Suppressor macrophage treated with lipopolysaccharide for 1 hour (primary cell): ENCODE measurements at places on chromosomes 7 and 10.
A peak's percentile ranks its signal among the peaks of the same experiment; 100 is the strongest.

DNA sequence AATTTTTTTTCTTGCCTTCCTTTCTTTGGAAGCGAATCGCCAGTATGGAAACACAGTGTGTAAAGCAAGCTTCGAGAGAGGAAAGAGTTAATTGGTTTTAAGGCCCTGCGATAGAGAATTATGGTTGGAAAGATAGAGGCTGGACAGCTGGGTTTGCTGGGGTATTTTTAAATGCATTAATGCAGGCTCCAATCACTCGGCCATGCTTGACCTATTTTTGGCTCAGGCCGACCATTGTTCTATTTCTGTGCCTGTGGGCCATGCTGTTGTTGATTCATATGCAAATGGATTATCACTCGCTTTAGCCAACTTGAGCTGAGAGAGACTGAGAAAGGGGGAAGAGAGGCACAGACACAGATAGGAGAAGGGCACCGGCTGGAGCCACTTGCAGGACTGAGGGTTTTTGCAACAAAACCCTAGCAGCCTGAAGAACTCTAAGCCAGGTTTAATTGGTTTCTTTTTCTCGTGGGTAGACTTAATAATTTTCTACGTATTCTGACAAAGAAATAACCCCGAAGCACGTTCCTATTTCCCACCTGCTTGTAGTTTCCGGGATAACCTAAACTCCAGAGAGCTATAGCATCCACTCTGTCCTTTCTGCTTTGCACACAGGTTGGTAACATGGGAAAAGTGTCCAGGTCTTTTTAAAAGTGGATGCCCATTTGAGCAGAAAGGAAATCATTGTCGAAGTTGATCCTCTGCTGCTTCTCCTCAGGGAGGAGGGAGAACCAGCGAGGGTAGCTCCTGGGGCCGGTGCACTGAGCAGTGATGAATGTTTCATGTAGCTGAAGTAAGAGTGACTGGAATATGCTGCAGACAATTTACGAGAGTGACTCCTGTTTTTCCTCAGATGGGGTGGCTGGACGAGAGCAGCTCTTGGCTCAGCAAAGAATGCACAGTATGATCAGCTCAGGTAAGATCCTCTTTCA lies at the start of gene HDAC9:
Gene HDAC9, plus strand, starts transcription at position 338 of the 929 bp plus-strand sequence. Its CDS starts 554 bp downstream, at position 892.
- DNase-seq: peak; percentile 70

DNA sequence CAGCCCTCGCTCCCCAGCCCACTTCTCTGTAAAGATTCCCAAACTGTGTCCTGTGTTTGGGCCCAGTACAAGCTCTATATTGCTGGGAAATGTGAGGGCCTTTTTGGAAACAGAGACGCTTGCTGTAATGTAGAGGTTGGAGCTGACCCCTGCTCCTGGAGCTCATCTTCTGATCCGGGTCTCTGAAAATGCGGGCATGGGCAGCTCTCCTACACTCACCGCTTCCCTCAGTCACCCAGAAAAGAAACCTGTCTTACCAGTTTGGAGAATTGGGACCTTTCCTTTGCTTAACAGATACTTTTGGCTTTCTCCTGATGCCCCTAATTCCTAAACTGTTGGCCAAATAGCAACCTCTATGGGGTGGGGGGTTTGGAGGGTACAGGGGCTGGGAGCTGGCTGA lies 18.2 kb downstream of the BAG3 start:
- DNase-seq: no peak

GRCh38 chr7:1309996-1310395 lies 77.3 kb downstream of the UNCX start:
- no peak for DNase-seq

DNA sequence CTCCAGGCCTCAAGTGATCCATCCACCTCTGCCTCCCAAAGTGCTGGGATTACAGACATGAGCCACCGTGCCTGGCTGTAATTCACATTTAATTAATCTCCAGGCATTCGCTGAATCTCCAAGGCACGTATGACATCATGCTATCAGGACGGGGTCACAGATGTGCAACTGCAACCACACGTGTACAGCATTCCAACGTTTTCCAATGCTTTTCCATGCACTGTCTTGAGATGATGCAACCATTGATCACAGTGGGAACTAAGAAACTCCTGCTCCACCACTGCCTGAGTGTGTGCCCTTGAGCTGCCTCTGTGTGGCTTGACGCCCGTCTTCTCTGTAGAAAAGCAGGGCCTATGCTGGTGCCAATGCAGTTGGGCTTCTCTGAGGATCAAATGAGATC lies 119.8 kb upstream of the LYZL2 start:
- no peak for DNase-seq

GRCh38 chr10:99430116-99430450 lies 341 bp downstream of the GOT1 start:
- peak; percentile 6 for DNase-seq

DNA sequence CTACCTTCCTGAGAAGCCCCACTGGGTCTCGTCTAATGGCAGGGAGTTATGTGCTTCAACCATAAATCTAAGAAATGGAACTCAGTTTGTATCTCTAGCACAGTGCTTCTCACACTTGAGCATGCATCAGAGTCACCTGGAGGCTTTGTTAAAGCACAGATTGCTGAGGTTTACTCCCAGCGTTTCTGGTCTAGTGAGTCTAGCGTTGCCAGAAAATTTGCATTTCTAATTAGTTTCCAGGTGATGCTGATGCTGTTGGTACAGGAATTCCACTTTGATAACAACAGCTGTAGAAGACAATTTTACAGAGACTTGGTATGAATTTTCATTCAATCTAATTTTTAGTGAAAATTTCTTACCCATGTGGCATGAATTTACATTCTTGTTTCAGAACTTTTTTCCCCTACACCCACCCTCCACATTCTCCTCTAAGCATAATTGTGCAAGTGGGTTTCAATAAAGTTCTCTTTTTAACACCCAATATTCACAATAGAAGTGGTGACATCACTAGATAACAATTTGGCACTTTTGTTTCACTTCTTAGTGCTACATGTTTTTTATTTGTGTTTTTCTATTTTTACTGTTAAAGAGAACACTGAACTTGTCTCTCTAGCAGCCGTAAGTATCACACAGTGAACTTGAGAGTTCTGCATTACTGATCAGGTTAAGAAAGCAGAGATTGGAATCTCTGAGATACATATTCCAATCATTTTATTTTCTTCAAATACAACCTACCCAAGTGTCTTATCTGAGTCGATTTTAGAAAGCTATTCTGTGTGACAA lies 48.4 kb upstream of the BET1 start:
- DNase-seq: no peak

DNA sequence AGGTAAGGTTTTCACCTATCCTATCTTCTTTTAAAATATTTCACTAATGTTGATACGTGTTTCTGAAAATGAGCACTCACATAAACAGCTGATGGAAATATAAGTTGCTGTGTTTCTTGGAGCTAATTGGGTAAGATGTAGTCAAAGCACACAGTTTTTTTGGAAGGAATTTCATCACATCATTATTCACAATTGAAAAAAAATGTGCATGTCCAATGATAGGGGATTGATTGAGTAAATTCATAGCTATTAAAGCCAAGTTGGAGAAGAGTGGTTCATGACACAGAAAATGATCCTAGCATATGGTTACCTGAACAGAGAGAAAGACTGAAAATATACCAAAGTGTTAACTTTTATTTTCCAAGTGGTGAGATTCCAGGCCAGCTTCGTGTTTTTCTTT lies 29.6 kb downstream of the GLI3 start:
- DNase-seq: no peak

DNA sequence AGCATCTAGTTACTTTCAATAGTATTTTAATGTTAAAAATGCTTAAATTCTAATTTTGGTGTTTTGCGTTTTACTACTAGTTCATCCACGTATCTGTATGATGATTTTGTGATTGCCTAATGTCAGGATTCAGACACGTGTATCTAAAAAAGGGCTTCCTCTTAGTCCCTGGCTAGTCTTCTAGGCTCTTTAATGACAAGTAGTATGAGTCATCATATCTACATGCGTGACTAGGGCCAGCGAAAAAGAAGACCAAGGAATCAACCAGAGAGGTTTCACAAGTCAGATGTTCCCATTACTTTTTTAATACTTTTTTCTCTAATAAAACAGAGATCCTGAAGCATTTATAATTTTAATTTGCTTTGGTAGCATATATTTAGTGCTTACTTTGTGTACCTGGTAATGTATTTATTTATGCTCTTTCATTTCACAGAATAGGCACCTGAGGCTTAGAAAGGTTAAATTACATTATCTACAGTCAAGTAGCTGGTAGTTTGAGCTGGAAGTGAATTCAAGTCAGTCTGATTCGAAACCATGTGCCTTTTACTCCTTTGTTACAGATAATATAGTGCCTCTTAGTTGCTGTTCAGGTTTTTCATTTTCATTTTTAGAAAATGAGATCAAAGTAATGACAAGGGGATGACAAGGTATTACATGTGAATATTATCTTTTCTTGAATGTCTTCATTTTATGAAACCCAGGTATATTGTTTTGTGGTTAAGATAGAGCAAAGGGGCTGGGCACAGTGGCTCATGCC lies 140.3 kb downstream of the FOXP2 start:
- no peak for DNase-seq

DNA sequence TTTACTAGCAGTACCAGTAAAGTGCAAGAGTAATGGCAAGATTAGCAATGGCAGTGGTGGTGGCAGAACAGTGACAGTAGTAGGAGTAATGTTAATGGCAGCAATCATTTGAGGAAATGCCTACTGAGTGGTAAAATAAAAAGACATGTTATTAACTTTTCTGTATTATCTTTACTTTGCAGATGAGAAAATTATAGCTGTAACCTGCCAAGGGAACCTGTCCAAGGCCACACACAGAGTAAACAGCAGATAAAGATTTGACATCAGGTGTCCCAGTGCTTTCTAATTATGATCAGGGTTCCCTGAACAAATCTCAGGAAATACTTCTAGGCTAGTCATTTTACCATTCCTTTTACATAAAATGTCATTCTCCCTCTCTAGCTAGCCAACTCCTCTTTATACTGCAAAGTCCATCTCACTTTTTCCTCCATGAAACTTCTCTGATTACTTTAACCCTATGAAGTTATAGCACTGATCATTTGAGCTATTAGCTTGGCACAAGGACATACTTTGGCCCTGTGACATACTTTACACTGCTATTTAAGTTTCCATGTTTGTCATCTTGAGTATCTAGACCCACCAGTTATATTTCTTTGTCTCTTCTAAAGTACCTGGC lies 219.1 kb downstream of the TAX1BP1 start:
- no peak for DNase-seq

- DNase-seq: no peak
Measured at GRCh38 chr7:41247143-41247865, 455.6 kb downstream of the INHBA start.

DNA sequence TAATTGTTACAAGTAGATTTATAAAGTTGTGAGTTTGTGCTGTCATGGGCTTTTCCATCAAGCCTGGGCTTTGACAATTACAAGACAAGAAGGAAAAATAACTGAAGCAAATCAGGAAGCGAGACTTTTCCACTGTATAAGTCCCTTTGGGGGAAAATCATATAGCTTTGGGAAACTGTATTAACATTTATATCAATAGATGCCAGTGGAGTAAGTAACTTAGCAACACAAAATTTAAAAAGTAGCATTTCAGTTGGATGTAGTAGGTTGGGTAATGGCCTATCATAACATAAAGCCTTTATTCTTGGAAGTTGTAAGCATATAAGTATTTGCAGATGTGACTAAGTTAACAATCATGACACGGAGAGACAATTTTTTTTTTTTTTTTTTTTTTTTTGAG lies 931.1 kb downstream of the CNTNAP2 start:
- no peak for DNase-seq

DNA sequence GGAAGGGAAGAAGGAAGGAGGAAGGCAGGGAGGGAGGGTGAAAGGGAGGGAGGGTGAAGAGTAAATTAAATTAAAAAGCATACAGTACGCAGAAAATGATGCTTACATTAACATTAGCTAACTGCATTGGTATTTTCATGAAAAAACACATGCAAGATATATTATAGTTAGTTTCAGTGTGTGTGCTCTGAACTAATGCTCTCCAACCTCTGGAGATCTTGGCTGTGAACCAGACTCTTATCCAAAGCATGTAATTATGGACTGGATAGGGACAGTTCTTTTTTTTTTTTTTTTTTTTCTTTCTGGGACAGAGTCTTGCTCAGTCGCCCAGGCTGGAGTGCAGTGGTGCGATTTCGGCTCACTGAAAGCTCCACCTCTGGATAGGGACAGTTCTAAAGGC lies 357.0 kb downstream of the FRMD4A start:
- no peak for DNase-seq

DNA sequence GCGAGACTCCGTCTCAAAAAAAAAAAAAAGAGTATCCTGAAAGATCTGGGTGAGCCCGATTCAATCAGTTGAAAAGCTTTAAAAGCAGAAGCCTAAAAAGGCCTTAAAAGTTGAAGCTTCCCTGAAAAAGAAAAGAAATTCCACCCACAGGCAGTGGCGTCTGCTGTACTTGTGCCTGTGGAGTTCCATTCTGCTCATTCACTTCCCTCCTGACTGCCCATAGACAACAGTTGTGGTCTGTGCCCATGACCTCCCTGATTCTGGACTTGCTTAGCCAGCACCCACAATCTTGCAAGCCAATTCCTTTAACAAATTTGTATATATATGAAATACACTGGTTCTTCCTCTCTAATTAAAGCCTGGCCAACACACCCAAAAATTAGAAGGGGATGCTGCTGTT lies 141.7 kb downstream of the DLG5 start:
- DNase-seq: no peak

DNA sequence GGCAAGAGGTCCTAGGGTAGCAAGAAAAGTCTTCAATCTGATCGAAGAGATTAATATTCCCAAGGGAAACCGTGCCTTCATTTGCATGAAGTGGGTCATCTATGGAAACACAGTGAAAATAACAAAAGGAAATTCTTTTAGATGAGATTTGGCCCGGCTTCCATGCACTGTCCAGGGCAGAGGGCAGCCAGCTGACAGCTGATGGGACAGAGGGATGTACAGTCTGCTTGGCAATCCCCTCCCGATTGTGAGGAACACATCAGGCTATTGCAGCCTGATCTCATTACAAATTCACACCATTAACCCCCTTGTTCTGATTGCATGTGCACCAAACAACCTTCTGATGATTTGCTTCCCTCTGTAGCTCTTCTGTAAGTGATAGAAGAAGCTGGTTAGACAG lies 105.3 kb downstream of the FRMD4A start:
- DNase-seq: no peak

GRCh38 chr10:9244864-9245263 lies 1190.4 kb downstream of the GATA3 start:
- DNase-seq: no peak

- no peak for DNase-seq
Measured at GRCh38 chr10:103657061-103657591, 163.6 kb downstream of the NEURL1 start.

- DNase-seq: no peak
Measured at GRCh38 chr7:100911484-100911883, 15.8 kb upstream of the ACHE start.
